ENCODE measurements at places on chromosomes 12 and 14. TPM values are rescaled to one million over a fixed set of nuclear protein-coding genes. Genes with fewer than 3 reads are reported as not detected.

The PEBP1 gene
- total RNA-seq, result 211 TPM

The MYO1H gene
- total RNA-seq, result not detected

The IQSEC3 gene
- 0.16 TPM for total RNA-seq

The DLGAP5 gene
- total RNA-seq, result 35.9 TPM

The INHBE gene
- total RNA-seq, result 0.22 TPM

The TCL1B gene
- not detected for total RNA-seq

The GNPNAT1 gene
- 34.3 TPM for total RNA-seq

The LRFN5 gene
- total RNA-seq, result 0.37 TPM

DNA sequence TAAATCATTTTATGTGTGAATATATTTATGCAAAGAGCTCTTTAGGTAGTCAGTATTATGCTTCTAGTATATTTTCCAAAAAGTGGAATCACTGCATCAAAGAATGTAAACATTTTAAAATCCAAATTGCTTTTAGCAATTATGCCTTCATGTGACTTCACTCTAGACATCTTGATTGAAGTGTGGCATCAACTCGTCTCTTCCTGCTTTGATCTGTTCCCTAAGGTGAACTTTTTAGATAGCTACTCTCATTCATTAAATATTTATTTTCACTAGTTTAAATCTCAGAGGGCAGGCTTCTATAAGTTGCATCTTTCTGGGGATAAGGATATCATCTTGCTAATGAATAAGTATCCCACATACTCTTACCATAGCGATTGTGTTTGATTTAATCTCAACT lies 39.2 kb downstream of the DHRS2 start:
- no peak overlapping the region for H3K4me3 ChIP-seq
- DNase-seq, result no peak
- H3K4me1 ChIP-seq, result no peaks in the 10 kb centered on the region
- no peaks in the 10 kb centered on the region for H3K27me3 ChIP-seq

- H3K4me1 ChIP-seq, result no peaks in the 10 kb centered on the region
- H3K36me3 ChIP-seq, result no peaks in the 10 kb centered on the region
- no peaks in the 10 kb centered on the region for H3K27me3 ChIP-seq
- H3K4me3 ChIP-seq, result no peak overlapping the region
These were observed 54.3 kb downstream of the TECPR2 start for GRCh38 chr14:102417001-102417431.

- H3K27me3 ChIP-seq, result peaks cover 3% of the 10 kb centered on the region
- no peak overlapping the region for H3K4me3 ChIP-seq
- no peaks in the 10 kb centered on the region for H3K36me3 ChIP-seq
- H3K4me1 ChIP-seq, result no peaks in the 10 kb centered on the region
- peak overlapping the region; percentile 54 for H3K27ac ChIP-seq
These were observed 9.2 kb downstream of the CABP1 start for GRCh38 chr12:120649442-120650232.

GRCh38 chr12:30719060-30719459 lies 23.4 kb upstream of the IPO8 start:
- no peak overlapping the region for H3K27ac ChIP-seq
- no peaks in the 10 kb centered on the region for H3K27me3 ChIP-seq
- H3K4me1 ChIP-seq, result no peaks in the 10 kb centered on the region
- DNase-seq, result no peak

DNA sequence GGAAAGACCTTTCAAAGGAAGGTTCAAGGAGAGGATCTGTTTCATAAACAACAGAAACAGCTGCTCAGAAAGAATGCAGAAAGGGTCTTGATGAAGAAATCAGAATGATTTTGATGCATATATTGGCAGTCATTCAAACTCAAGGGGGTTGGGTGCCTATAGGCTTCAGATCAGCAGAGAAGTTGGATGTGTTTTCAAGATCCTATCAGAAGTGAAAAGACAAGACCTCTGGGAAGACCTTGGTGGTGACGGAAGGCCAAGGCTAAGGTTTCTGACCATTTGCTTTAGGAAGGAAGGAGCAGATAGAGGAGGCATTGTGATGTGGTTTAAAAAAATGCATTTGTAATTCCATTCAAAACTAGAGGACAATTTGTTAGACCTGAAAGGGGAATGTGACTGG lies 15.2 kb upstream of the PTPRB start:
- no peak for DNase-seq
- no peak overlapping the region for H3K27ac ChIP-seq
- H3K4me1 ChIP-seq, result no peaks in the 10 kb centered on the region
- H3K27me3 ChIP-seq, result no peaks in the 10 kb centered on the region
- H3K36me3 ChIP-seq, result no peaks in the 10 kb centered on the region

GRCh38 chr14:103703433-103704385 lies 11.5 kb downstream of the XRCC3 start:
- no peaks in the 10 kb centered on the region for H3K27me3 ChIP-seq
- DNase-seq, result no peak
- no peaks in the 10 kb centered on the region for H3K4me1 ChIP-seq
- no peaks in the 10 kb centered on the region for H3K36me3 ChIP-seq
- H3K27ac ChIP-seq, result no peak overlapping the region

DNA sequence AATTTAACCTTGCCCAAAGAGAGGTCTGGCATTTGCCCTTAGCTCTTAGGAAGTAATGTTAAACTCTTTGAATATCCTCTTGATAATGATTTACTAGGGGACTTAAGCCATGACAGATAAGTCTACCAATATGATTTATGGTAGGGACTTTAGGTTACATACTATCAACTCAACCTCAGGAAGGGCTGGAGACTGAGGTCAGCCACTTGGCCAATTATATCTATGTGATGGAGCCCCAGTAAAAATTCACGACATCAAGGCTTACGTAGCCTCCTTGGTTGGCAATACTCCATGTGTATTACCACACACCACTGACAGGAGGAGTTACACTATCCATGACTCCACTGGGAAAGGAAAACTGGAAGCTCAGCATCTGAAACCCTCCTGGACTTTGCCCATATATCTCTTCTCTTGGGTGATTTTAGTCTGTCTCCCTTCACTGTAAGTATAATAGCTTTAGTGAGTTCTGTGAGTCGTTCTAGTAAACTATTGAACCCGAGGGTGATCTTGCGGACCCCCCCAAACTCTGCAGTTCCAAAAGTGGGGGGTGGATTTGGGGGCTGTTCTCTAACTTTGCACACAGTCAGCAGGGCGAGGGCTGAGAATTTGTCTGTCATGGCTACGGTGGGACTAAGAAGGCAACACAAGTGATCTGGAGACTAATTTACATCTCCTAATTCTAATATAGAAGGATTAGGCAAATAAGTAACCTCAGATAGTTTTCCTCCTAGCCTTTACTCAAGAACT lies 62.3 kb downstream of the R3HDM2 start:
- H3K27ac ChIP-seq, result no peak overlapping the region
- H3K36me3 ChIP-seq, result no peaks in the 10 kb centered on the region
- no peaks in the 10 kb centered on the region for H3K27me3 ChIP-seq

- no peak for DNase-seq
- peaks cover 8% of the 10 kb centered on the region for H3K4me1 ChIP-seq
- no peaks in the 10 kb centered on the region for H3K27me3 ChIP-seq
- H3K36me3 ChIP-seq, result no peaks in the 10 kb centered on the region
- H3K4me3 ChIP-seq, result no peak overlapping the region
- no peak overlapping the region for H3K27ac ChIP-seq
These were observed 18.6 kb downstream of the HIF1A start for GRCh38 chr14:61713724-61714437.

GRCh38 chr14:73786636-73787485 lies 64.8 kb upstream of the PTGR2 start:
- peak overlapping the region; percentile 98 for H3K27ac ChIP-seq
- peak overlapping the region; percentile 58 for H3K4me3 ChIP-seq
- H3K27me3 ChIP-seq, result no peaks in the 10 kb centered on the region
- DNase-seq, result peak; percentile 66
- H3K36me3 ChIP-seq, result no peaks in the 10 kb centered on the region
- peaks cover 33% of the 10 kb centered on the region for H3K4me1 ChIP-seq

GRCh38 chr12:22115711-22116110 lies 69.7 kb downstream of the CMAS start:
- no peak for DNase-seq
- H3K4me3 ChIP-seq, result no peak overlapping the region
- H3K4me1 ChIP-seq, result no peaks in the 10 kb centered on the region
- H3K27me3 ChIP-seq, result no peaks in the 10 kb centered on the region
- no peaks in the 10 kb centered on the region for H3K36me3 ChIP-seq

- no peak overlapping the region for H3K27ac ChIP-seq
- no peaks in the 10 kb centered on the region for H3K27me3 ChIP-seq
- no peaks in the 10 kb centered on the region for H3K36me3 ChIP-seq
- no peak overlapping the region for H3K4me3 ChIP-seq
These were observed 156.7 kb downstream of the TMTC3 start for GRCh38 chr12:88298761-88299242.

DNA sequence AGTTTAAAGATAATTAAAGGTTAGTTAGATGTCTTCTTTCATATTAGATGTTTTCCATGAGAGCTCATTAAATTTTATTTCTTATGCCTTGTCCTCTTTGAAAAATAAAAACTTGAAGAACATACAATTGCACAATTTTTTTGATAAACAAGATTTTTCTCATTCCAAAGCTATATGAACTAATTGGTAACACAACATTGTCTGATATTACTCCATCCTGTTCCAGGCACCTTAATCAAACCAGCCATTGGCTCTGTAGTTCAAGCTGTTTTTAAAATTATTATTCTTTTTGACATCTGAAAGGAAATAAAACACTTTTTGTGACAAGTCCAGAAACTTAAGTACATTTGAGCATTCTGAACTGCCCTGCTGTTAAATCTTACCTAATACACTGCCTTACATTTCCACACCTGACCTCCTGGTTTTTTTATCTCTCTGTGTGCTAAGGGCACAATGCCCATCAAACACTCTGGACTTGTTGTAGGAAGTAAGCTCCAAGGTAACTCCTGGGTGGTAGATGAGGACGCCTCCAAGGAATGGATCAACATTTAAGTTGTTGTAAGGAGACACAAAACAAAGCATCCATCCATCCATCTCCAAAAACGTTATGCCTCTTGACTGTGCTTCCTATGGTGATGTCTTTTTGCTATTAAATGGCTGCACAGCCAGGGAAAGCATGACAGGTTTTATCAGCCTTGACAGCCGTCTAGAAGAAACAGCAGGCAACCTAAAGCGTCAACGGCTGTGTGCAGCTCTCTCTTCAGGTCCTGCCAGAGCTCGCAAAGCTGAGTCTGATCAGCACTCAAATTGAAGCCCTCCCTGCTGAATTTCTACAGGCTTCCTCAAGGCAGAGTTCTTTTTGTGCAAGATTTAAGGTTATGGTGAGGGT lies 449.9 kb upstream of the FLRT2 start:
- H3K36me3 ChIP-seq, result no peaks in the 10 kb centered on the region
- DNase-seq, result no peak
- H3K27me3 ChIP-seq, result no peaks in the 10 kb centered on the region
- H3K27ac ChIP-seq, result no peak overlapping the region
- no peak overlapping the region for H3K4me3 ChIP-seq

DNA sequence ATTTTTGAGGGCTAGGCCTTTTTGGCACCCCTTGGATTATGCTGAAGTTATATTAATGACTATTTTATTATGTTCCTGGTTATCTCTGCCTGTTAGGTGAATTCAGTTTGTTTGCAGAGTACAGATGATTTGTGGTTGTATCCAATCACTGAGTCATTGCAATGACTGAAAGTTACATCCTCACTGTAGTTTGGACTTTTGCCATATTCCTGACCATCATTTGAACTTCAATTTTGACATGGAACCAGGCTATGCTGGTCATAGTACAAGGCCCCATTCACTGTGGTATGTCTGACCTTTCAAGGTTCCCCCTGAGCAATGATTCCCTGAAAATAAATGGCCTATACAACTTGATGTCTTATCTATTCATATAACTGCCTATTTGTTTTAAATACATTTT lies 621.0 kb downstream of the CCER1 start:
- no peak overlapping the region for H3K4me3 ChIP-seq
- H3K27me3 ChIP-seq, result no peaks in the 10 kb centered on the region
- H3K36me3 ChIP-seq, result no peaks in the 10 kb centered on the region
- no peaks in the 10 kb centered on the region for H3K4me1 ChIP-seq
- no peak for DNase-seq
- no peak overlapping the region for H3K27ac ChIP-seq

DNA sequence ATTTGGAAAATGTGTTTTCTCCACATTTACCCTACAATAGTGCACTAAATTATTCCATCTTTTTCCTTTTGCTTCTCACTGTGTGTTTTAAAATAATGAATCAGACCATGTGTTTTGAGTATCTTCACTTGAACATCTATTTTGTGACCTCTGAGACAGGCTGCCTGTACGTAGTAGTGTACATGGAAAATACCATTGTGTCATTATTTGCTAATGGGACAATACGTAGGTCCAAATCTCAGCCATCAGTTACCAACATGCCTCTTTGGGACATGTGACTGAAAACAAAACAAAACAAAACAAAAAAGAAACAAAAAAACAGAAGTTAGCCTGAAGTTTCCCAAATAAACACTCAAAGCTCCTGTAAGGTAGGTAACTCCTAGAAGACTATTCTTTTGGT lies 7.1 kb upstream of the MYF6 start:
- no peak for DNase-seq
- no peaks in the 10 kb centered on the region for H3K4me1 ChIP-seq
- H3K4me3 ChIP-seq, result no peak overlapping the region
- H3K27ac ChIP-seq, result no peak overlapping the region
- H3K27me3 ChIP-seq, result no peaks in the 10 kb centered on the region
